ENCODE measurements at places on chromosomes 2 and 18.
A peak's percentile ranks its signal among the peaks of the same experiment; 100 is the strongest.

DNA sequence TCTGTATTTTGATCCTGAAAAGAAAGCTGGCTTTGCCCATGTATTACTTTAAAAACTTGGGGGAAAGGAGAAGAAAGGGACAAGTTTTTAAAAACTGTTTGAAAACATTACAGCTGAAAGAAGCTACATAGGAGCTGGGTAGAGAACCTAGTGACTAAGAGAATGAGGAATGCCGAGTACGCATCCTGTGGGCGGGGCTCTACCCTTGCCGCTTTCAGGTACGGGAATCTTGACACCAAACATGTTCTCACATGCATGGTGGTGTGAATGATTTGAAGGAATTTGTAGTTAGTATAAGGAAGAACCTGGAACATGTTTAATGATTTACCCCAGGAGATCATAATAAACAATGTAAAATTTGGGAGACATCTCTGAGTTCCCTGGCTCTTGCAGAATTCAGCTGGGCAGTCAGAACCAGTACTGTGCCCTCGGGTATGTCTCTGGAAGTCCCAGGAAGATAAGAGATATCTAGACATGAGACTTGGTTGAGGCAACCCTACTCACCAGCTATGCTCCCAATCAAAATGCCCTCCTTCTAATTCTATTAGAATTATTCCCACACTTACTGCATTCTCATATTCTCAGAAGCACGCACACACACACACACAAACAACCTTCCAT is 16.5 kb upstream of the TGFA start:
- DNase-seq: no peak

- no peak for DNase-seq
Measured at GRCh38 chr2:180015951-180016709, 9.0 kb upstream of the CWC22 start.

- no peak for DNase-seq
Measured at GRCh38 chr2:25955869-25956535, 26.3 kb downstream of the KIF3C start.

DNA sequence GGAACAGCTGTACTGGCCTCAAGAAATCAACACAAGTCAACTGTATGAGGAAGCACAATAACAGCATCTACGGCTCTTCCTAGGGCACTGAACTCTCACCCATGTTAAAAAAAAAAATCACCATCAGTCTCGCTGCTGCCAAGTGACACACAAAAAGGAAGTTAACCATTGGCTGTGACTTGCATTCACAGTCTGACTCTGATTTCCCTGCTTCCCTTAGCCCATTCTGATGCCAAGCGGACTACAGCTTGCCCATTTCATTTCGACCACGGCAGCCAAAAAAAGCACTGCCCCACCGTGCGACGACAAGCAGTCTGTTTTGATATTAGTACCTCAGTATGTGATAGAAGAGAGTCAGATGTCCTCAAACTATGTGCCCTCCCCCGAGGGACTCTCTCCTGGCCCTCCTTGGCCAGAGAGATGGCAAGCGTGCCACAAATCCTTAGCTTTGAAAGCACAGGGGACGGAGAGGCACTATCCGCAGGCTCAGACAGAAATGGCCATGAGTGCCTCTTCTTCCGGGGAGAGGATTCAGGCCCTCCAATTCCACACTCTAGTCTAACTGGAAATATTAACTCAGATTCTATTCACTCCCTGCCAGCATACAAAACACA is 250.0 kb downstream of the TCF4 start:
- peak; percentile 27 for DNase-seq

DNA sequence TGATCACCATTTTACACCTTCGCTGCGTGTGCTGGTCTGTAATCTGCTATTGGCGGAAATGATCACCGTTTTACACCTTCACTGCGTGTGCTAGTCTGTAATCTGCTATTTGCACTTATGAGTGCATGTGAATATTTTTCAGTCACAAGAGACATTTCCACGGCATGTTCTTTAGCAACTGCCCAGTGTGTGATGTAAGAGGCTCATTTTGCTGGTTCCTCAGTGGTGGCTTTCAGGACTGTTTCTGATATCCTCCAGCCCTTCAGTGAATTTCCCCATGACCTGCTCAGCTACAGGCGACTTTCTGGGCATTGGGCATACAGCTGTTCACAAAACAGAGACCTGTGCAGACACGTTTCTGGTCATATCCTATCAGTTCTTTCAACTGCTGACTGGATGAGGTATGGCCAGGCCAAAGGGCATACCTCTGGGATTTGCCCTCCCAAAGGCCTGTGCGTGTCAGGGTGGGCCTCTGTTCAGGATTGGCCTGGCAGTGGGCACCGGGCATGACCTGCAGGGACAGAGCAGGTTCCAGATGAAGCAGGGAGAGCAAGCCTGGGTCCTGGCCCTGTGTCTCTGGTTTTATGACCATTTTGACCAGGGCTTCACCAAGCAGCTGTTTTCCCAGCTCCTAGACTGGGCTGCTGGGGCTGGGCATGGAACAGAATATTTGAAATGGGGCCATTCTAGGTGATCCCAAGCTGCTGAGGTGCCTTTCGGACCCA is 521 bp upstream of the PROM2 start:
- DNase-seq: no peak
